ENCODE measurements at places on chromosomes 7 and 10.

GRCh38 chr10:1643161-1643907 lies 94.0 kb downstream of the ADARB2 start:
- DNase-seq: peak; percentile 91

- no peak for DNase-seq
These were observed 132.7 kb downstream of the AOAH start for GRCh38 chr7:36591636-36592035.

- no peak for DNase-seq
These were observed 181.5 kb downstream of the CFTR start for GRCh38 chr7:117661328-117661727.

DNA sequence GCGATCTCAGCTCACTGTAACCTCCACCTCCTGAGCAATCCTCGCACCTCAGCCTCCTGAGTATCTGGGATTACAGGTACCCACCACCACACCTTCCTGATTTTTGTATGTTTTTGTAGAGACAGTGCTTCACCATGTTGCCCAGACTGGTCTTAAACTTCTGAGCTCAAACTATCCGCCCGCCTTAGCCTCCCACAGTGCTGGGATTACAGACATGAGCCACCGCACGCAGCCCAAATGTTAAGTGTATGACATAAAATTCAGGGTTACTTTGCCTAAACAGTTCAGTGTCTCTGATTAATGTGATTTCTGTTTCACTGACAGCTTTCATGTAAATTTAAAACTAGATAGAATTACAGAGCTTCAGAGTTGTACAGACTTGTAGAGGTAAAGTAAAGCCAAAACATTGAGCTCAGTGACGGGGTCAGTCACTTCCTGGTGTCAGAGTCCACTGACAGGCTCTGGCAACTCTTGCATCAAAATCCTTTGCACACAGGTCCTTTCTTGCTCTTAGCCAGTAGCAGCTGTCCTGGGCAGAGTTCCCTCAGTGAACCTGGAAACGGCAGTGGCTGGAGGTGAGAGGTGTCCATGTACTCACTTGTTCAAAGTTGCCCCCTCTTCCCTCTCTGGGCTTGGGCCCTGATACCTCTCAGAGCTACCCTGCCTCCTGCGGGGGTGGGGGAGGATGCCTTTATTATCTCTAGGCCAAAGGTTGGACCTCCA lies 33.7 kb downstream of the MGMT start:
- DNase-seq: no peak

- DNase-seq: no peak
These were observed 155.2 kb upstream of the PPP2R2D start for GRCh38 chr10:131745591-131745990.

DNA sequence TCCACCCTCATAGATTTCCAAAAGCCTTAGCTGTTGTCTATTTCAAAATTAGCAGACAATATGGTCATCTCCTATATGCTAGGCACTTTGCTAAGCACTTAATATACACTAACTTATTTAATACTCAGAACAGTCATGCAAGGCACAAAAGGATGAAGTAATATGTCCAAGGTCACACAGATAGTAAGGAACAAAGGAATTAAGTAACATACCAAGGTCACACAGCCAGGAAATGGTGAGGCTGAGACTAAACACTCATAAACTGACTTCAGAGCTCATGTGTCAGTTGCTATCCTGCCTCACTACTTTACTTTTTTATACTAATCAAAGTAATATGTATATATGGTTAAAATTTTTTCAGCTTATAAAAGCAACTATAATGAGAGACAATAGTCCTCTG lies 23.6 kb upstream of the HIBADH start:
- no peak for DNase-seq

DNA sequence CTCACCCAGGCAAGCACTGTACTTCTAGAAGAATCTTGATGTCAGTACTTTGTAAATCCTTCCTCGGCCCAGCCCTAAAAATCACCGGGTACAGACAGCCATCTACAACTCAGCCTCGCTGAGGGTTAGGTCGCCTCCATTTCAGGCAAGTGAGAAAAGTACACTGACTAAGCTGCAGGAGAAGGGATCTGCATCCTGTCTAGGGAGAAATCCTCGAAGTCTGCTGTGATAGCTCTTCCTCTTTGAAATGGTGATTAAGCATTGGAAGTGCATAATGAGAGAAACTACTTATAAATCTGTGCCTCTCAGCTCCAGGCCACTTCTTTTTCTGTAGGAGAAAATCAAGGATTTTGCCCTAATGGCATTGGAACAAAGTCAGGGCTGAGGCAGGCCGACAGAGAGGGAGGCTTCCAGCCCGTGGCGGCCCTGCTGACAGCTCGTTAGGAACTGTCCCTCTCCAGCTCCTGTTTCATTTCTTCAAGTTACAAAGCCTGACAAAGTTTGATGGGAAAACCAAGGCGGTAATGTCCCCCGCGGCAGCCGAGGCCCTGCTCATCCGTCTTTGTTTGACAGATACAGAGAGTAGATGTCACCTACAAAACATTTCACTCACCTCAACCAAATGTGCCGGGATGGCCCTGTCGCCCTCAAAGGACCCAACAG lies 14.1 kb upstream of the GOT1 start:
- DNase-seq: peak; percentile 10

DNA sequence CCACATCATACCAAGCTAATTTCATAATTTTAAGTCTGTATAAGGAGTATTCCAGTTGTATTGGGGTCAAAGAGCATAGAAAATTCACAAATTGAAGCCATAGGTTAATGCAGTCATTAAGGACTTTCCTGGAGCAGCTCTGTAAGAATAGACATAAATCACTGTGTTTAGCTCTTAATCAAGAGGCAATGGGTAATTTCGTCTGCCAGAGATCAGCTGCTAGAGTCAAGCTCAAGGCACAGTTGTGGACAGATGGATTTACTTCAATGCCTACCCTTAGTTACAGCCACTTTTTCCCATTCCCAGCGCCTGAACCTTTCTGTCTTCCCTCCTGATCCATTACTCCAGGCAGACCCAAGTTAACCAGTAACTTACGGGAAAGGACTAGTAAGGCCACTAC lies 40.6 kb upstream of the AGBL3 start:
- no peak for DNase-seq

GRCh38 chr10:80447436-80448190 lies 6.5 kb upstream of the TSPAN14 start:
- DNase-seq: no peak

DNA sequence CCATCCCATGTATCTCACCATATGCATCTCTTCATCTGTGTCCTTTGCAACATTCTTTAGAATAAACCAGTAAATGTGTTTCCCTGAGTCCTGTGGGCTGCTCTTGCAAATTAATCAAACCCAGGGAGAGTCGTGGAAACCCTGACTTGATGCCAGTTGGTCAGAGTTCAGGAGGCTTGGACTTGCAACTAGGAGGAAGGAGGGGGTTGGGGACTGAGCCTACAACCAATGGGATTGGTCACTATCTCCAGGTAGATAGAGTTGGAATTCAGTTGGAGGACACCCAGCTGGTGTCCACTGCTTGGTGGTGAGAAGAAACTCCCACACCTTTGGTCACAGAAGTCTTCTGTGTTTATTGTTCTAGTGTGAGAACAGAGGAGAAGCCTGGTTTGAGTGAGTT lies 38.3 kb upstream of the PRKCQ start:
- no peak for DNase-seq

GRCh38 chr10:89301232-89301631 lies 614 bp upstream of the IFIT2 start:
- DNase-seq: no peak

DNA sequence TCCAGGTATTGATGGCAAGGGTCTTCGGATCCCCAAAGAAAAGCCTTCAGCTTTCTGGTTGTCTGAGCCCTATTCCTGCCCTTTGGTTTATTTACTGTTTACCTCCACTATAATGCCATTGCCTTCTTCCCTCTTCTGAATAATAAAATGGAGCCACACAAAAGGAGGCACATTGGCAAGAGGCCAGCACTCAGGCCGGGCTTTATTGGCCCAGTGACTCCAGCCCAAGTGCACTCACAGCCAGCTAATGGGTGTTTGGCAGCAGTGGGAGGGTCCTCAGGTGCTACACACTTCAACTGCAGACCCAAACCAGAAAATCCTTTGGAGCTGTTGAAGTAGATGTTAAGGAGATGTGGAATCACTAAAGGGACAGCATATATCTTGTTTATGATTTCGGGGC lies 336.0 kb downstream of the PLXNA4 start:
- DNase-seq: no peak

GRCh38 chr7:88205179-88205578 lies 14.7 kb downstream of the SRI start:
- no peak for DNase-seq

DNA sequence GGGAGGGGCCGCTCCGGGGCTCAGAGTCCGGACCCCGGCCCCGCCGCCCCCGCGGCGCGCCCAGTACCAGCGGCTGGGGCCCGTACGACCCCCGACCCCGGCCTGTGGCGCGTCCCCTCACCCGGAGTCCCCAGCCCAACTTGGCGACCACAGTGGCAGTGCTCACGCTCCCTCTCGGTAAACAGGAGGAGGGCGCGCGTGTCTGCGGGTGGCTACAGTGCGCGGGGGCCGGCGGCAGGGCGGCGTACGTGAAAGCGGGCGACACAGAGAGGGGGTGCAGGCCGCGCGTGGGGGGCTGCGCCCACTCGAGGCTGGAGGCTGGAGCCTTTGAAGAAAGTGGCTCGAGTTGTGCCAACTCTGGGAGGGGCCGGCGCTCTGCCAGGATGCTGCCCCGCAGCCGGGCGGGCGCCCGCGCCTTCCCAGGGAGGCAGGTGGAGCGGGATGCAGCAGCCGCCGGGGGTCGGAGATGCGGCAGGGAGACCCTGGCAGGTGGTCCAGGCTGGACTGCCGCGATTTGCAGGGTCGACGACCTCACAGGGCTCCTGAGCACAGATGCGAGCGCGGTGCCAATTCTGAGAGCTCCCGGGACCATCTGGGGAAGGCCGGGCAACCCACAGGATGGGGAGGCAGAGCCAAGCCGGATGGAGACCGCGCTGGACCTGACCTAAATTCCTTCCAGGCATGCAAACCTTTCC lies 655 bp downstream of the PTPRE start:
- DNase-seq: peak; percentile 47

GRCh38 chr10:306675-307185 lies 171.5 kb downstream of the ZMYND11 start:
- peak; percentile 30 for DNase-seq

DNA sequence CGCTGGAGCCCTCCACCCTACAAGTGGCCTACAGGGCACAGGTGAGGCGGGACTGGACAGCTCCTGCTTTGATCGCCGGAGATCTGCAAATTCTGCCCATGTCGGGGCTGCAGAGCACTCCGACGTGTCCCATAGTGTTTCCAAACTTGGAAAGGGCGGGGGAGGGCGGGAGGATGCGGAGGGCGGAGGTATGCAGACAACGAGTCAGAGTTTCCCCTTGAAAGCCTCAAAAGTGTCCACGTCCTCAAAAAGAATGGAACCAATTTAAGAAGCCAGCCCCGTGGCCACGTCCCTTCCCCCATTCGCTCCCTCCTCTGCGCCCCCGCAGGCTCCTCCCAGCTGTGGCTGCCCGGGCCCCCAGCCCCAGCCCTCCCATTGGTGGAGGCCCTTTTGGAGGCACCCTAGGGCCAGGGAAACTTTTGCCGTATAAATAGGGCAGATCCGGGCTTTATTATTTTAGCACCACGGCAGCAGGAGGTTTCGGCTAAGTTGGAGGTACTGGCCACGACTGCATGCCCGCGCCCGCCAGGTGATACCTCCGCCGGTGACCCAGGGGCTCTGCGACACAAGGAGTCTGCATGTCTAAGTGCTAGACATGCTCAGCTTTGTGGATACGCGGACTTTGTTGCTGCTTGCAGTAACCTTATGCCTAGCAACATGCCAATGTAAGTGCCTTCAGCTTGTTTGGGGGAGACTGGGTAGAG lies at the start of gene COL1A2:
COL1A2 (plus strand) TSS at position 459 of the 704 bp plus-strand sequence; CDS start at position 596, 137 bp downstream.
- DNase-seq: peak; percentile 66

DNA sequence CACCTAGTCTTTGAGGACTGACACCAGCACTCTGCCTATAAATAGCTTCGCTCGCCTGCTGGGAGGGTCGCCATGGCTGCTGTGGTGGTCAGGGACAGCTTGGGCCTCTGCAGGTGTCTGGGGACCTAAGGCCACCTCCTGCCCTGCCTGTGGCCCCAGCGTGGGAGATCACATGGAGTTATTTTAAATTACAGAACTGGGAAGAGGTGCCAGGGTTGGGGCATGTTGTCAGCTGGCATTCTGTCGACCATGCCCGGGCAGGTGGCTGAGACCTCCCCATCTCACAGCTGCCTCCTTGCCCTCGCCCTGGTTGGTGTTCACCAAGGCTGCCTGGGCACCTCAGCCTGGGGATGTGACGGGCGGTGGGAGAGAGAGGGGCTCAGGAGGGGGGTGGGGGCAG lies 18.1 kb downstream of the SHH start:
- no peak for DNase-seq

- DNase-seq: no peak
These were observed 64.7 kb downstream of the PIK3AP1 start for GRCh38 chr10:96655461-96656197.

DNA sequence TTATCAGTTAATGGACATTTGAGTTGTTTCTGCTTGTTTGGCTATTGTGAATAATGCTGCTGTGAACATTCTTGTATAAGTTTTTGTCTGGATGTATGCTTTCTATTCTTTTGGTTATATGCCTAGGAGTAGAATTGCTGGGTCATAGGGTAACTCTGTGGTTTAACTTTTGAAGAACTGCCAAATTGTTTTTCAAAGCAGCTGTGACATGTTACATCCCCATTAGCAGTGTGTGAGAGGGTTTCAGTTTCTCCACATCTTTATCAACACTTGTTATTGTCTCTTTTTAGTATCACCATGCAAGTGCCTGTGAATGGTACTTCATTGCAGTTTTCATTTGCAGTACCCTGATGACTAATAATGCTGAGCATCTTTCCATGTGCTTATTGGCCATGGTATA lies 2.1 kb upstream of the NDUFB8 start:
- no peak for DNase-seq

DNA sequence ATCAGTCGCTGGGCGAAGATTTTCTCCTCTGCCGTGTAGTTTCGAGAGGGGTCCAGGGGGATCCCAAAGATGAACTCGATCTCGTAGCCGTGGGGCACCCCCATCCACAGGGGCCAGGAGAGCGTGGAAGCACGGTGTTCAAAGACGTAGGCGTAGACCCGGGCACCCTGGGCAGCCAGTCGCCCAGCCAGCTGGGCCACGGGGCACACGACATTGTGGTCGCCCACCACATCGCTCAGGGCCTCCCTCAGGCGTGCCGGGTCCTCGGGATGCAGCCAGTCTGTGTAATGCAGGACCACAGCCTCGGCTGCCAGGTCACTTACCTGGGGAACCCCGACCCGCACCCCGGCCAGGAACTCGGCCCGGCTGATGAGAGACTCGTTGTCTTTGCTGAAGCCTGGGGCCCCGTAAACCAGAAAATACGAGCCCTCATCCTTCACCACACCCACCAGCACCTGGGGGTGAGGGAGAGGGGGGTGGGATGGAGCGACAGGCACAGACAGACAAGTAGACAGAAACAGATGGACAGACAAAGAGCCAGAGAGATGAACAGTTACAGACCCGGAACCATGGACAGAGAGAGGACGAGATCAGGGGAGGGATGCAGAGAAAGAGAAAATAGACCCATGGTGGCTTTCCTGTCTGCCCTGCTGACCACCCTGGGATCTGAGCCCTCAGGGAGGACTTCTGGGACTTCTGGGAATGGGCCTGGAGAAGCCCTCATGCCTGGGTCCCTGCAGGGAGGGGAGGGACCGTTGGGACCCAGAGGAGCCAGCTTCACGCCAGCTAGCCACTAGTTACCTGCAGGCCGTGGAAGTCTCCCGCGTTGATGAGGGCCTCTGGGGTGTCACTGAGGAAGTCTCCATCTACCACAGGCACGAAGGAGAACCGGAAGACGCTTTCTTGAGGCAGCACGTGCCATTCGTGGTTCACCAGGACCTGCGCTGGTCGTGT lies 3.0 kb downstream of the ACHE start:
- no peak for DNase-seq
